ENCODE measurements at places on chromosomes 6 and 20.

DNA sequence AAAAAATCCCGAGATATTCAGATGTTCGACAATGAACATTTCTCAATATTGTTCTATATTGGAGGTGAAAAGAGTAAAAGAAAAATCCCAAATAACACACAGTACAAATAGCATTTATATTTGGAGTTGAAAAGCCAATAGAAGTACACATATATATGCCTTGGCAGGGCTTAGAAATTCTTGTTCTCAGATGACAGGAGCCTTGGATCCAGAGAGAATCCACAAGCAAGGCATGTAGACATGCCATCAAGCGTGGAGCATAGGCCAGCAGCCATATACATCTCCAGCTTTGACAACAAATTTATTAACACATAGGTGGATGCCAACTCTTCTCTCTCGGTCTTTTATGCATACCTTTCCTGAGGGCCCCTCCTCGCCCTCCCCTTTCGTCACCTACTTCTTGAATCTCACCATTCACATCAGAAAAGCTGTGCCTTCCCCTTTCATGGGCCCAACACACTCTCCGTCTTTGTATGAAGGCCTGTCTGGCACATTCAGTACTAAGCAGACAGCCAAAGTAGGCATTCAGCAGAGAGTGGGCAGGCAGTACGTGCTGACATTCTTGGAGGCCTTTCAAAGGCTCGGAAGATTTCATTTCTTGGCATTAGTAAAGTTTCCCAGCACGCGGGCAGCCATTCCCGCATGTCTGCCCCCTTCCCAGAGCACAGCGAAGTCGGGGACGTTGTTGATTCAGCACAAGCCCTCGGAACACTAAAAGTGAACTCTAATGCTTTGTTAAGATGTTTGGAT, 18.2 kb downstream of the NEDD9 start:
- no peak for DNase-seq

GRCh38 chr20:11076434-11077105, 402.8 kb upstream of the JAG1 start:
- DNase-seq, result no peak

GRCh38 chr6:90612313-90612680, 25.4 kb upstream of the MAP3K7 start:
- no peak for DNase-seq

DNA sequence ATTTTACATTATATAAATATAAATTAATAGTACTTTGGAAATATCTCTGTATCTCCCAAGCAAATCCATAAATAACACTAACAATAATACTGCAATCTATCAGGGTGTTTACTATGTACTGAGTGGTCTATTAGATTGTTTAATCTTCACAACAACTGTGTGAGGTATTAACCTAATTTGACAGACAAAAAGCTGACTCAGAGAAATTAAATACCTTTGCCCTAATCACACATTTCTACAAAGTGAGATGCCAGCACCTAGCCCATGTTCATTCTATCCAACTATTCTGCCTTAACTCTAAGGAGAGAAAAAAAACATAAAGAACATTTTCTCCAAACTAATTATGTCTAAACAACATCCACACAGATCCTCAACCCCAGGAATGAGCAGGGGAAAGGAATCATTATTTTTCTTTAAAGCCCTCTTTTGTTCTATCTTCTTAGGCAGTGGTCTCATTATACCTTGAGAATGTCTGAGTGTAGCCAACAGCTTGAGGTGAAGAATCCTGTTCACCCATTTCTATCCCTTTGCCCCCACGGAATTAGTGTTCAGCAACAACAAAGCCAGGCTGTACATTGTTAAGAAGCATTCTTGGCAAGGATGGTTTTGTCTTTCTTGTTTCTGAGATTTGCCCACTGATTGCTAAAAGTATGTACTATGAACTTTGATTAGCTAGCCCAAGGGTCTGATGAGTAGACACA, 42.7 kb downstream of the PRL start:
- no peak for DNase-seq

DNA sequence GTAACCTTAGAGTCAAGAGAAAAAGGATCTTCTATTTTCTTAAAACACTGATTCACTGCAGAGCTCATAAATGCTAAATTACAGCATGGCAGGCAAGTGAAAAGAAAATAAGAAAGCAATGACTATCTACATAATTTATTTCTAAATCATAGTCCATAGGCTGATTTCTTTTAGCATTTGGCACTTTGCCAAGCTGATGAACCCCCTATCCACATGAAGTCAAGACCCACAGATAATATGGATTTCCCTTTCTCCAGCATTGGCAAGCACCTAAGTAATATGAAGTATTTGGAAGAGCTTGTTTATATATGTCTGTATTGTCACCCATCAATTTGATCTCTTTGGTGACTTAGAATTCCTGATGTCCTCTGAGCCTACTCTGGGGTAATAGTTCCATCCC, 47.9 kb upstream of the MRAP2 start:
- DNase-seq, result no peak

GRCh38 chr6:43774776-43775534, 4.9 kb downstream of the VEGFA start:
- peak; percentile 95 for DNase-seq

- no peak for DNase-seq
These were observed 42.9 kb downstream of the PHACTR3 start for GRCh38 chr20:59647271-59647670.

- peak; percentile 90 for DNase-seq
These were observed 35.9 kb downstream of the PLCG1 start for GRCh38 chr20:41173161-41173721.

GRCh38 chr20:25058051-25058846, at the start of gene ACSS1:
ACSS1 (minus strand) TSS chr20:25058139; CDS start chr20:25058102, 37 bp downstream.
- peak; percentile 72 for DNase-seq

DNA sequence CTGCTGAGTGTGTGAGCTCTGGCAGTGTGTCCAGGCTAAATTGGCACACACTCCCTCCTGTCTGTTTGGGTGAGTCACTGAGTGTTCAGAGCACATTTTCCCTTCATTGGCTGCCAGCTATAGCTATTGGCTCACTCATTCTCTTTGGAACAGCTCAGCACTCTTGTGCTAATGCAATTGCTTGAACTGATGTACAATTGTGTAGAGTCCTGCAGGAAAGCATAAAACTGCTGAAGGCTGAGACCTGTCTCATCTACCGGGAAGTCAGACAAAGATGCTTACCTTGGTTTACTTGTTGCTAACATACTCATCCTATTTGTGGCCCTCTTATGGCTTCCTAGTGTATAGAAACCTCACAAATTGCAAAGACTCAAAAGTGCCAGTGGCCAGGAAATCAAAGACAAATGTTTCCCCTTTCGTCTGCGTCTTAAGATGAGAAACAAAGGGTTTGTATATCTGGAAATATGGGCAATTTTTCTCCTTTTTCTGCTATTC, 351.0 kb downstream of the BCKDHB start:
- DNase-seq, result peak; percentile 81

GRCh38 chr6:136618086-136618485, 67.9 kb upstream of the MAP7 start:
- no peak for DNase-seq

DNA sequence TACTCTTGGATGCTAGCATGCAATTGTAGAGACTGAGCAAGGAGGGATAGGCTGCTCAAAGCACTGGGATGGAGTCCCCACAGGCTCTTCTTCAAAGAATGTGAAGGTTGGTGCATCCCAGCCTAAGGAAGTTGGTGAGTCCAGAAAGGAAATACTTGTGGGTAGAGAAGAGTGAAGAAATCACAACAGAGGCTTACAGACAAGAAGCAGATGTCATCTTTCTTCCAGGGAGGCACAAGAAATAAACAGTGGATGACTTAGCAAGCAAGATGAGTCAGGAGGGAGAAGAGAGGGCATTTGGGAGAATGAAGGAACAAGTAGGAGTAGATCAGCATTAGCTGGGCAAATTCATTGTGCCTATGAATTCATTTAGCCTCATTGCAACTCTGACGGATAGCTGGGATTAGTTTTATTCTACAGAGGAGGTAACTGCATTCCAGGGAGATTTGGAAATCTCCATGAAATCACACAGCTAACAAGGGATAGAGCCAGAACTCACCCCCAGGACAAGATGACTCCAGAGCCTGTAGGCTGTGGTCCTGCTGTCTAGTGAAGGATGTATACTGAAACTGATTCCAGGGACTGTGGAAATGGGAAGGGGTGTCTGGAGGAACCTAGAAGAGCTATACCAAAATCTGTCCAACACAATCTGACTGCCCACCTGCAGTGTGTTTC, 125.8 kb upstream of the SPTLC3 start:
- peak; percentile 3 for DNase-seq

GRCh38 chr20:58896820-58897219, 44.3 kb downstream of the GNAS start:
- DNase-seq, result no peak

DNA sequence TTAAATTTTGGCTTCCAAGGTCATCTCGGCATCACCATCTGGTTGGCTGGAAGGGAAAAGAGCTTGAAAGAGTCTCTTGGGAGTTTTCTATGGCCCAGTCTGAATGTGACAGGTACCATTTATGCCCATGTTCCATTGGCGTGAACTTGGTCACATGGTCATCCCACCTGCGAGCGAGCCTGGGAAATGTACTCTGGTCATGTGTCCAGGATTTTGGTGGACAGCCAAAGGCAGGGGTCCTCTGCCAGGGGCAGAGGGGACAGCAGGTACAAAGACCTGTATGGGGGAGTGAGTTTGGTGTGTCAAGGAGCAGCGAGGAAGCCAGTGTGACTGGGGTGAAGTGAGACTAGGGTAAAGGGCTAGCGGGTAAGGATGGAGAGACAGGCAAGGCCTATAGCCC, 112.6 kb downstream of the CDC5L start:
- no peak for DNase-seq

- DNase-seq, result no peak
These were observed 480.2 kb upstream of the SPTLC3 start for GRCh38 chr20:12528591-12529041.

- DNase-seq, result peak; percentile 30
These were observed 18.7 kb downstream of the PTPN1 start for GRCh38 chr20:50528804-50529351.

GRCh38 chr6:136873748-136874147, 48.4 kb upstream of the SLC35D3 start:
- DNase-seq, result no peak

- DNase-seq, result no peak
These were observed 231.8 kb downstream of the BCKDHB start for GRCh38 chr6:80338201-80338836.

DNA sequence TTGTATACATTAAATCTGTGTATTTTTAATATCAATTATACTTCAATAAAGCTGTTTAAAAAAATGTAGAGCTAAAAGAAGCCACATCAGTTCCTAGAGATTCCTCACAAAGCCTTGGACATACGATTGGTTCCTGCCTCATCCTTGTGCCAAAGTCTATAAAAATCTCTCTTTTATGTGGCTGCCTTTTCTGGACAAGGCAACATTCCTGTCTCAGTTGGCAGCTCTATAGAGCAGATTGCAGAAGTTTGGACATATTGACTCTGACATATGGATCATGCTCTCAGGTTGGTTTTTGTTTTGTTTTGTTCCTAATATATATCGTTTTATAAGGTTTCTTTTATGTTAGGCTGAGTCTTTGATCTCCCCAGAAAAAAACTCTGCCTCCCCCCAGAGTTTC, 148.9 kb downstream of the MAFB start:
- no peak for DNase-seq

DNA sequence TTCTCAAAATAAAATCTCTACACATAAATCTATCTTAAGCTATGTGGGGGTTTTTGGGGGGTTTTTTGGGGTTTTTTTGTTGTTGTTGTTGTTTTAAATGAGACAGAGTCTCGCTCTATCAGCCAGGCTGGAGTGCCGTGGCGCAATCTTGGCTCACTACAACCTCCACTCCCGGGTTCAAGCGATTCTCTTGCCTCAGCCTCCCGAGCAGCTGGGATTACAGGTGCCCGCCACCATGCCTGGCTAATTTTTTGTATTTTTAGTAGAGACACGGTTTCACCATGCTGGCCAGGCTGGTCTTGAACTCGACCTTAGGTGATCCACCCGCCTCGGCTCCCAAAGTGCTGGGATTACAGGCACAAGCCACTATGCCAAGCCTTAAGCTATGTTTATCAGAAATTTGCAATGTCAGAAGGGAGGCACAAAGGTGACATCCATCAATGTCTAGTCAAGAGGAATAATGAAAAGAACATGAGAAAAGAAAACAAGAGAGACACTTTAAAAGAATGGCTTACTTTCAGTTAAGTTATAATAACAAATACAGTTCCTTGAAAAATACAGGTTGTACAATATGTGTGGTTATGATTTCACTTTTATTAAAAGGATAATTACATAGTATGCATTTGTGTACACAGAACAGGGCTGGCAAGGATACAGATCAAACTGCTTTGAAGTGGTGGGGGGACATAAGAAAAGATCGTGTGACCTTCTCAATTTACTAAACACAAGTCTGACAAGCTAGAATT, 28.6 kb downstream of the SLC23A2 start:
- DNase-seq, result no peak

DNA sequence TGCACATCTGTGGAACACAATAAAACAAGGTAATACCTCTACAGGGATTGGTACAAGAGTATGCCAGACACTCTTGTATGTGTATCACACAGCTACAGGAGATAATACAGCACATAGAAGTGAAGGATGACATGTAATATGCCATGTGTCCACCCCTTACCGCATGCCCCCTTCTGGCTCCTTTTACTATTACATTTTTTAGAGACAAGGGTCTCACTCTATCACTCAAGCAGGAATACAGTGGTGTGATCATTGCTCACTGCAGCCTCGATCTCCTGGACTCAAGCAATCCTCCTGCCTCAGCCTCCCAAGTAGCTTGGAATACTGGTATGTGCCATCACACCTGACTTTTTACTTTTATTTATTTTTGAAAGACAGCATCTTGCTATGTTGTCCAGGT, 4.2 kb upstream of the NCR3 start:
- no peak for DNase-seq
